ENCODE measurements at places on chromosomes 16 and 17. TPM values are rescaled to one million over a fixed set of nuclear protein-coding genes. Genes with fewer than 3 reads are reported as not detected.

The C16orf96 gene
- total RNA-seq, result under 0.01 TPM

The PRR35 gene
- not detected for total RNA-seq

The SLC6A4 gene
- under 0.01 TPM for total RNA-seq

The ABCA8 gene
- total RNA-seq, result 0.38 TPM

The ZNF629 gene
- 9.5 TPM for total RNA-seq

The SLC43A2 gene
- total RNA-seq, result 17.2 TPM

The TEX14 gene
- not detected for total RNA-seq

The PIRT gene
- total RNA-seq, result not detected

The DYNLRB2 gene
- 1.3 TPM for total RNA-seq

The NPIPA3 gene
- total RNA-seq, result not detected

The PGAP3 gene
- total RNA-seq, result 20.9 TPM

The ZP2 gene
- not detected for total RNA-seq

The SLC2A4 gene
- total RNA-seq, result under 0.01 TPM

The EFNB3 gene
- total RNA-seq, result 3.8 TPM

The IRF8 gene
- 0.49 TPM for total RNA-seq

The CCL16 gene
- not detected for total RNA-seq

The BCL6B gene
- total RNA-seq, result under 0.01 TPM

The NUDT16L1 gene
- 36.3 TPM for total RNA-seq

The ITFG1 gene
- 35.0 TPM for total RNA-seq

The CMIP gene
- total RNA-seq, result 16.5 TPM

The CORO6 gene
- total RNA-seq, result 1.3 TPM

The UNK gene
- total RNA-seq, result 17.5 TPM

The BAIAP2 gene
- total RNA-seq, result 90.3 TPM

The CRISPLD2 gene
- total RNA-seq, result 132 TPM

The TEKT1 gene
- total RNA-seq, result not detected

The STXBP4 gene
- 2.9 TPM for total RNA-seq

The GRAP gene
- total RNA-seq, result 0.25 TPM

The KRT15 gene
- total RNA-seq, result 2.8 TPM

The GNG13 gene
- total RNA-seq, result not detected

The OR1F1 gene
- total RNA-seq, result not detected

The SLC5A2 gene
- 0.63 TPM for total RNA-seq

The CCDC137 gene
- total RNA-seq, result 11.5 TPM

The SRL gene
- total RNA-seq, result not detected

The CNEP1R1 gene
- total RNA-seq, result 15.0 TPM

The PRAC2 gene
- total RNA-seq, result not detected

The TMC5 gene
- total RNA-seq, result not detected

The OTOP2 gene
- total RNA-seq, result not detected

The XAF1 gene
- total RNA-seq, result 2.2 TPM

The PRMT7 gene
- total RNA-seq, result 31.1 TPM

The CD300E gene
- total RNA-seq, result not detected

The SHCBP1 gene
- total RNA-seq, result 1.9 TPM

The MYH1 gene
- not detected for total RNA-seq

The MRPL58 gene
- total RNA-seq, result 43.9 TPM

The LGALS9C gene
- total RNA-seq, result not detected

All from mesangial cell (primary cell).